ENCODE measurements at places on chromosomes 5 and 9. TPM values are rescaled to one million over a fixed set of nuclear protein-coding genes. Genes with fewer than 3 reads are reported as not detected.
A peak's percentile ranks its signal among the peaks of the same experiment; 100 is the strongest.

Gene PPP3R2
- not detected for total RNA-seq

Gene GRIN3A
- total RNA-seq, result not detected

Gene TRAF1
- total RNA-seq, result 0.86 TPM

Gene C5orf46
- total RNA-seq, result 4.8 TPM

- peak; percentile 77 for DNase-seq
Observed at GRCh38 chr9:112486221-112487007, at the start of gene KIAA1958. TSS of gene KIAA1958 (plus strand) at chr9:112486827. CDS start at chr9:112574081, 87,254 bp downstream.

GRCh38 chr9:112556497-112557442, 70.1 kb downstream of the KIAA1958 start:
- peak; percentile 48 for DNase-seq

DNA sequence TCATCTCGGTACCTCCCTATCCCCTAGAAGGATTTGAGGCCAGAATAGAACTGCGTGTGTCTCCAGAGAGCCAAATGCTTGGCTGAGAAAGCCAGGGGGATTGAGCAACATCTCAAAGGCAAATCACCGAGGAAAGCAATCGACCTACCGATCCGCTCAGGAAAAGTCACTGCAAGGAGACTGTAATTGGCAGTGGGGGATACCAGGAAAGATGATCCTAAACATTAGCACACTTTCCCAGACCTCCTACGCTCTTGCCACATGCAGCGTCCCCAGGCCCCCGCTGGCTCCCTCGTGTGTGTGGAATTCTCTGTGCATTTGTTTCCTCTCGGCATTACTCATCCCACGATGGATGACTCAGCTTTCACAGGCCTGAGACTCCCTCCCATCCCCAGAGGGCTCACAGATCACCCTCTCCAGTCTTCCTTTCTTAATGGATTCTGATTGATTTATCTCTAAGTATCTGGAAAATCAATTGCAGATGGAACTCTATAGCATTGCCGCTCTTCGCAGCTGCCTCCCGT, 82.2 kb upstream of the ICE1 start:
- peak; percentile 96 for DNase-seq

GRCh38 chr5:109253262-109253661, 156.5 kb downstream of the PJA2 start:
- DNase-seq, result no peak

GRCh38 chr5:32044939-32045338, 129.2 kb downstream of the GOLPH3 start:
- peak; percentile 45 for DNase-seq

DNA sequence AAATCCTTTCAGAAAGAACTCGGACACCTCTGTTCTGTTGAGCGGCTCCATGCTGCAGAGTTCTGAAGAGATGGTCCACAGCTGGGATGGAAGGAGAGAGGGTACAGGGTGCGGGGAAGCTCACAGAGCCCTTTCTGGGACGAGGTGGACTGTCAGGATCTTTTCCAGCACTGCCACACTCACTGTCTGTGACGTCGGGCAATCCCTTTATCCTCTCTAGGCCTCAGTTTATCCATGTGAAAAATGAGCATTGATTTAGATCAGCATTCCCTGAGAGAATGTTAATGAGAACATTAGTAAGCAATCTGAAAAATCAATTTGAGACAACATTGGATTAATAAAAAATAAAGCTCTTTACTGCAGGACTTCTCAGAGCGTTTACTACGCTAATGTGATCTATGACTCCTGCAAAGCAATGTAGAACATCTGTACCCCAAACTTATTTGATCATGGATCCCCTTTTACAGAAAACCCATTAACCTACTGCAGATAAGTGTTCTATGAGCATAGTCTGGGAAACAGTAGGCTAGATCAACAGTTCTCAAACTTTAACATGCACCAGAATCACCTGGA, at the start of gene OR13J1:
TSS of gene OR13J1 (minus strand) at position 51 of the 573 bp plus-strand sequence. CDS start at position 51, 0 bp downstream.
- DNase-seq, result no peak

DNA sequence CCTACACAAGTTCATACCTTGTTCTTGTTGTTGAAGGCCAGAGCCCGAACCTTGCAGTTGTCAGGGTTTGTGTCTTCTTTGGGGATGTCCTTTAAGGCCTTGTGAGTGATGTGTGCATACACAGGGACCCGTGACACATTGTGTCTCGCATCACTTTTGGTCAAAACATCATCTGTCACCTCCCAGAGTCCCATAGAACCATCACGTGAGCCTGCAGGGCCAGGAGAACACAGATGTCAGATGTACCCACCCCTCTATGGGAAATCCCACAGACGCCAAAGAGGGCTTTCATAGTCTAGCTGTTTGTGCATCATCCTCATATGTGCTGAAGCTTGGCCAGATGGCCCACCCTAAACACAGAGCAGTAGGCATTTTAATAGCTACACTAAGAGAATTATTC, 28.2 kb downstream of the DCAF12 start:
- DNase-seq, result no peak

All from fibroblast of villous mesenchyme (primary cell).